Amniotic stem cell (primary cell): ENCODE measurements at places on chromosomes 6 and 20.

DNA sequence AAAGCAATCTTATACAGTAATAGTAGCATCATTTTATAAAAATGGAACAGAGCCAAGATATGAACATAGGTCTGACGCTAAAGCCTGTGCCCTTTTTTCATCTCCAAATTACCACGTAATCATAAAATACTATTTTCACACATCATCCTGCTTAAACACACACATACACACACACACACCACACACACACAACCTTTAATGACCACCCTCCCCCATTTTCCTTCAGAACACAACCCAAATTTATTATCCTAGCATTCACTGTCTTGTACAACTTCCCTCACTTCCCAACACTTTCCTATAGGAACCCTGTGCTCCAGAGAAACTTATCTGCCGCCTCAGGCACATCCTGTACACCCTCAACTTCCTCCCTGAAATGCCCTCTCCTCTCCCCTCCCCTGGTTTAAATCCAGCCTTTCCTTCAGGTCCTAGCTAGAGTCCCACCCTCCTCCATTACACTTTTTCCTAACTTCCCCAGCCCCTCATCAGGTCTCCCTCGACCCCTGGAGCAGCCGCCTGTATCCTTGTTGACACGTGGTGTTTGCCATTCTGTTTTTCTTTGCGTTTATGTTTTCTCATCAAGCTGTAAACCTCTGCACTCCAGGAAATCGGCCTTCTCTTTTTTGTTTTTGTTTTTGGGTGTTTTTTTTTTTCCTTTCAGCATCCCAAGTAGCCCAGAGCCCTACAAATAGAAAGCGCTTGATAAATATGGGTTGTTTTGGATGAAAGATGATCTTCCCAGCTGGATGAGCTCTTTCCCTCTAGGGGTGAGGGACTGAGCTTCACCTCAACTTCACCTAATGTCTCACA, 968 bp upstream of the MMP24 start:
- no peak for DNase-seq

GRCh38 chr6:122079916-122080315, 319.5 kb upstream of the HSF2 start:
- no peak for DNase-seq

- peak; percentile 92 for DNase-seq
These were observed at the start of gene NFKBIE for GRCh38 chr6:44265007-44265721. NFKBIE (minus strand) TSS chr6:44265551; CDS start chr6:44265346, 205 bp downstream.

DNA sequence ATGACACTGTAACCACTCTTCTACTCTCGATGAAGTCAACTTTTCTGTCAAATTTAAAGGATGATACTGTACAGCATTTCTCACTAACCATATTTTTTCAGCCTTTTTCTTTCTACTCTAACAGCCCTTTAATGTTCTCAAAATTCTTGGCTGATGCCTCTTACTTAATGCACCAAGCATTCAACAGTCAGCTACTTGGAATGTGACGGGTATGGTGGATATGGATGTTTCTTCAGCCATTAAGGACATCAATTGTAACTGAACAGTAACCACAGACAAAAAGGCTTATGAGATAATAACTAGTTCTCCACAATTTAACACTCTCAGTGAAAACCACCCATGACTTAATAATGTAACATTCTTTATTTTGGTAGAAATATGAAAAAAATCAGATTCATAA, 467.2 kb upstream of the ZNF337 start:
- peak; percentile 34 for DNase-seq

GRCh38 chr6:119132261-119132981, 54.0 kb upstream of the FAM184A start:
- no peak for DNase-seq

DNA sequence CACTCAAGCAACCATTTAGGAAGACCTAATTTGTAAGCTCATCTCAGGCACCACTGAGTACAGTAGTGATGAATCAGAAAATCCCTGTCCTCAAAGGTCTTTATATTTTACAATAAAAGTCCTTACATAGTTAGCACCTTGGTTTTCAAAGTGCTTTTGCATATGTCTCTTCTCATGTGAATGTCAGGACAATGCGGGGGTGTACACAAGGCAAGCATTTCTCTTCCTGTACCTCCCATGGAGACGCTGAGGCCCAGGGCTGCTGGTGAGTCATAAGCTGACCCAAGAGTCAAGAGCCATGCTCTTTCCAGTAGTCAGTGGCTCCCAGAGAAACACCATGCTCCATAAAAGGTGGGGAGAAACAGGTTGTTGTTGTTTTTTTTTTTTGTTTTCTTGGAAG, 174.0 kb downstream of the GJA10 start:
- no peak for DNase-seq

GRCh38 chr6:35484921-35485392, 11.9 kb downstream of the TEAD3 start:
- no peak for DNase-seq

- no peak for DNase-seq
These were observed 11.7 kb downstream of the ARFGEF2 start for GRCh38 chr20:48933017-48933766.

DNA sequence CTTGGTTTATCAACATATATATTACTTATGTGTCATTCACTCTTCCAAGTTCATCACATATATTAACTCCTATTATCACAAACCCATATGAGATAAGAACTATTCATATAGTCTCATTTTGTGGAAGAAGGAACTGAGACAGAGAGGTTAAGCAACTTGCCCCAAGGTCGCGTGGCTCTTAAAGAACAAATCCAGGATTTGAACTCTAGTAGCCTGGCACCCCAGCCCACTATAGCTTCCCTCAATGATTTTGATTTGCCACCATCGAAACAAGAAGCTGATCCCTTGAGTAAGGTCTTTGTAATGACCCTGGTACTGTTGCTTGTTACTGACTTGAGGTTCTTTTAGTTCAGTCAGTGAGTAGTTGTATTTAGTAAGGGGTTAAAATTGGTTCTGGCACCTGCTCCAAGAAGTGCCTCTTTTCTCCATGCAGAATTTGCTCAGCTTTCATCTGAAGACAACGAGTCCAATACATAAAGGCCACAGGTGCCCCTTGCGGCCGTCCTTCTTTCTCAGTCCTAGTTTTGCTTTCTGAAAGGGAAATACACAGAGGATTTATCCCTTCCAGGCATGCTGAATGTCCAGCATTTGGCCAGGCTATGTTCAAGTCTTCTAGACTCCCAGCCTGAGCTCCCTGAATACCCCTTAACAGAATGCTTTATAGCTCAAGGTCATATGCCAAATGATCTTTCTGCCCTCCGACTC, 253.0 kb downstream of the TBC1D7 start:
- DNase-seq = no peak
